ENCODE measurements at places on chromosomes 6 and 20.

DNA sequence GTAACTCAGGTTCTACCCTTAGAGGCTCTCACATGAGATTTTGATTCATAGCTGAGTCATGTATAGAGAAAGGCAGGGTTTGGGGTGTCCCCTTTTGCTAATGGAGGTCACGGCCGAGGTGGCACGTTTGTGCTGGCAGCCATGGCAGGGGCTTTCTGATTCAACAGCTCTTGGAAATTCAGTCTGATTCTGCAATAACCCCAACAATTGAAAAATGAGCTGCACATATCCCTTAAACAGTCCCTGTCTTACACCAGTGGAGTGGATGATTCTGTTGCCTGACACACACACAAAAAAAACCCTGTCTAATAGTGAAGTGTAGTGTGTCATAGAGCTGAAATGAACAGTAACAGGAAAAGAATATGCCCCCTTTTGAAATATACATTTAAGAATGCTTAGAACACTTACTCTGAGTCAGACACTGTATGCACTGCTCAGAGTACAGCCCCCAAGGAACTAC is 40.4 kb upstream of the ARG1 start:
- H3K27me3 ChIP-seq = no peaks in the 10 kb centered on the region
- no peak overlapping the region for H3K27ac ChIP-seq

DNA sequence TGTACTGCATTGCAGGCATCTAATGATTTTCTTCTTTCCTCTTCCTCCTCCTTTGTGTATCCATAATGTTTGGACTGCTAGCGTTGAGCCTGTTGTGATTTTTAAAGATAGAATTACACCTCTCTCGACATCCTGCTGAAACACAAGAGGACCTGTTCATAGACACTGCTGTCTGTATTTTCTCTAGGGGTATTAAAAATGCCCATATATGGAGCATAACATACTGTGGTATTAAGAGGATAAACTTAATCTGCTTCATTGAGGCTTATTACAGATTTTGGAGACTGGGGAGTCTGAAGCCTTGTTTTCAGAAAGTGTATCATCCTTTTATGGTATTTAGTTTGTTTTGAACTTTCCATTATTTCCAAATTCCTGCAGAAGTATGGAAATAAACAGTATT is 414.3 kb downstream of the CDKAL1 start:
- DNase-seq = no peak
- no peaks in the 10 kb centered on the region for H3K4me1 ChIP-seq
- H3K27me3 ChIP-seq = no peaks in the 10 kb centered on the region
- no peak overlapping the region for H3K4me3 ChIP-seq

- no peaks in the 10 kb centered on the region for H3K27me3 ChIP-seq
- H3K4me3 ChIP-seq = no peak overlapping the region
- H3K27ac ChIP-seq = no peak overlapping the region
- no peaks in the 10 kb centered on the region for H3K36me3 ChIP-seq
- DNase-seq = no peak
Observed at GRCh38 chr6:25218346-25218745, 60.8 kb upstream of the CARMIL1 start.

DNA sequence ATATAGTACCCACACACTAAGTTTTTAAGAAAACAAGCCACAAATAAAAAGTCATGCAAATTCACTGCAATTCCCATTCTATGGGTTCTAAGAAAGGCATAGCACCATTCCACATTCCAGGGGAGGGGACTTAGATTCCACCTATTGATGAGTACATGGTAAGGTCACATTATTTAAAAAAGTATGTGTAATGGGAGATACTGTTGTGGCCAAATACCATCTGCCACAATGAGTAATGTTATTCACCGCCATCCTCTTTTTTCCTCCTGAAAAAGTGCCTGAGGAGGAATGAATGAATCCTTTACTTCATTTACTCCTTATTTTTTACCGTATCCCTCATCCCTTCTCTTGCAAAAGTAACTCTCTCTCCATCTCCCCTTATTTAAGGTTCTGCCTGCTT is 27.0 kb upstream of the ADGRF1 start:
- H3K27ac ChIP-seq = no peak overlapping the region
- no peaks in the 10 kb centered on the region for H3K27me3 ChIP-seq
- H3K4me3 ChIP-seq = no peak overlapping the region

- no peak overlapping the region for H3K4me3 ChIP-seq
- H3K27me3 ChIP-seq = no peaks in the 10 kb centered on the region
- no peak overlapping the region for H3K27ac ChIP-seq
- H3K36me3 ChIP-seq = no peaks in the 10 kb centered on the region
Observed at GRCh38 chr6:133590814-133591213, 298.1 kb upstream of the TCF21 start.

- no peaks in the 10 kb centered on the region for H3K36me3 ChIP-seq
- H3K4me3 ChIP-seq = no peak overlapping the region
- DNase-seq = no peak
- no peak overlapping the region for H3K27ac ChIP-seq
Observed at GRCh38 chr20:62778058-62778457, 18.2 kb upstream of the MRGBP start.

DNA sequence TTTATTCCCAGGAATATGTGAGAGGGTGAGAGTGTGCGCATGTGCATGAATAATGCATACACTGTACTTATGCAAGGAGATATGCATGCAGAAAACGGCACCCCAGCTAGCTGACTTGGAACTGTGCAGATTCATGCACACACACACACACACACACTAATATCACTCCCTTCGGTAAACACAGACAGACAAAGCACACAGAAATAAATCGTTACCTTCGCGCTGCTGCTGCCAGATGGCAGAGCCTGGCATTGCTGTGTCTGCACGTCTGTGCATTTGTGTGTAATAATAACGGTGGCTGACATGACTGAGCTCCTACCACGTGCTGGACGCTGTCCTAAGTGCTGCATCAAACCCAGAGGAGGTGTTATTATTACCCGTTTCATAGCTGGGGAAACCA is 36.8 kb downstream of the PREX1 start:
- H3K36me3 ChIP-seq = peaks cover 5% of the 10 kb centered on the region
- H3K4me3 ChIP-seq = no peak overlapping the region
- peaks cover 26% of the 10 kb centered on the region for H3K4me1 ChIP-seq
- H3K27me3 ChIP-seq = no peaks in the 10 kb centered on the region
- no peak overlapping the region for H3K27ac ChIP-seq
- DNase-seq = no peak

GRCh38 chr6:126797981-126798380 is 320.5 kb upstream of the RSPO3 start:
- H3K36me3 ChIP-seq = no peaks in the 10 kb centered on the region
- DNase-seq = no peak
- H3K27me3 ChIP-seq = no peaks in the 10 kb centered on the region
- no peaks in the 10 kb centered on the region for H3K4me1 ChIP-seq
- no peak overlapping the region for H3K27ac ChIP-seq

DNA sequence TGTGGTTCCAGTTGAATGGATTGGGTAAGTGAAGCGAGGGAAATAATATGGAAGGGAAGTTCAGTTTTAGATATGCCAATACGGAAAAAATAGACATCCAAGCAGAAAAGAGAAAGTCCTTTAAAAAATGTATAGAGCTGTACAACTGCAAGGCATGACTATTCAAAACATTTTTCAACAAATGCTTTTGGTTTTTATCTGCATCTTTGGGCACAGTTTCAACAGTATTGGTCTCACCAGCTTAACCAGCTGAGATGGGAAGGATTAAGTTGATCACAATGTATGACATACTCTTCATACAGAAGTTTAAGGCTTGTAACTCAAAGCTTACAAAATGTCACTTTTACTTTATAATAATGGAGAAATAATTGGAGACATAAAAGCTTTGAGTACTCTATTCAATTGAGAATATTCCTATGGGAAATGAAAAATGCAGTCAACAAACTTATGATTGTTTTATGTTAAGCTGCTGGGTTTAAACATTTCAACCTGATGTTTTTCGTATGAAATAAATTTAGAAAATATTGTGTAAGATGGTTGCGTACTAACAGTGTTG is 16.3 kb upstream of the UTRN start:
- H3K27me3 ChIP-seq = no peaks in the 10 kb centered on the region
- no peak overlapping the region for H3K4me3 ChIP-seq
- no peaks in the 10 kb centered on the region for H3K36me3 ChIP-seq
- H3K27ac ChIP-seq = no peak overlapping the region
- DNase-seq = no peak

GRCh38 chr6:121848523-121849255 is 413.2 kb downstream of the GJA1 start:
- H3K4me1 ChIP-seq = no peaks in the 10 kb centered on the region
- no peak overlapping the region for H3K4me3 ChIP-seq
- H3K27me3 ChIP-seq = no peaks in the 10 kb centered on the region
- no peak for DNase-seq
- no peak overlapping the region for H3K27ac ChIP-seq

- no peaks in the 10 kb centered on the region for H3K4me1 ChIP-seq
- no peak overlapping the region for H3K27ac ChIP-seq
- H3K4me3 ChIP-seq = no peak overlapping the region
Observed at GRCh38 chr6:49805246-49805645, 18.2 kb upstream of the PGK2 start.

DNA sequence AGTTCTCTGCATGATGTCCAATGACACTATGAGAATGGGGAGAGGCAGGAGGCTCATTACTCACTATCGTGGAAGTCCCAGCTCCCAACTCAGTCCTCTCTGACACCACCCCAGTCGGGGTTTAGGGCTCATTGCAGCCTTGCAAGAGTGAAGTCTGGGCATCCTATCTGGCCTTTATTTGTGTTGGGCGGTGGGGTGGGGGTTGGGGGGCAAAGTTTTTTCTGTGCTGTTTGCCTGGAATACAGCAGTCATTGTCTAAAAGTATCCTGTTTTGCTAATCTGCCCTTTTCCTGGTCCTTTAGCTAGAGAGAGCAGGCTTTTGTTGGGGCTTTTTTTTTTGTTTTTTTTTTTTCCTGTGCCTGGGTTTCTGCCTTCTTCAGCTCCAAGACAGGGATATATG is 174.2 kb downstream of the MYLK4 start:
- no peak for DNase-seq
- no peaks in the 10 kb centered on the region for H3K36me3 ChIP-seq
- no peak overlapping the region for H3K27ac ChIP-seq
- H3K27me3 ChIP-seq = no peaks in the 10 kb centered on the region
- no peak overlapping the region for H3K4me3 ChIP-seq
- H3K4me1 ChIP-seq = no peaks in the 10 kb centered on the region

GRCh38 chr6:40194447-40195170 is 260.3 kb upstream of the MOCS1 start:
- H3K27ac ChIP-seq = no peak overlapping the region
- H3K27me3 ChIP-seq = no peaks in the 10 kb centered on the region
- no peak for DNase-seq
- no peak overlapping the region for H3K4me3 ChIP-seq
- no peaks in the 10 kb centered on the region for H3K36me3 ChIP-seq
